Esophagus squamous epithelium (tissue), 5 donors: ENCODE measurements at places on chromosomes 2 and 18. TPM values are rescaled to one million over a fixed set of nuclear protein-coding genes. Genes with fewer than 3 reads are reported as not detected.

- H3K27me3 ChIP-seq, result peaks cover 3% of the 10 kb centered on the region
- no peak for DNase-seq
- no peaks in the 10 kb centered on the region for H3K4me1 ChIP-seq
- H3K4me3 ChIP-seq, result no peak overlapping the region
These were observed 841 bp upstream of the CFAP65 start for GRCh38 chr2:219042157-219042556.

The AQP12B gene
- total RNA-seq, result not detected

The LCT gene
- not detected for total RNA-seq

- H3K27me3 ChIP-seq, result no peaks in the 10 kb centered on the region
- no peak overlapping the region for H3K4me3 ChIP-seq
- no peak for DNase-seq
These were observed 2.3 kb upstream of the NBAS start for GRCh38 chr2:15563227-15564100.

GRCh38 chr2:53429901-53430300, 337.7 kb upstream of the CHAC2 start:
- no peak for DNase-seq
- no peak overlapping the region for H3K4me3 ChIP-seq
- no peaks in the 10 kb centered on the region for H3K36me3 ChIP-seq
- H3K27ac ChIP-seq, result no peak overlapping the region

DNA sequence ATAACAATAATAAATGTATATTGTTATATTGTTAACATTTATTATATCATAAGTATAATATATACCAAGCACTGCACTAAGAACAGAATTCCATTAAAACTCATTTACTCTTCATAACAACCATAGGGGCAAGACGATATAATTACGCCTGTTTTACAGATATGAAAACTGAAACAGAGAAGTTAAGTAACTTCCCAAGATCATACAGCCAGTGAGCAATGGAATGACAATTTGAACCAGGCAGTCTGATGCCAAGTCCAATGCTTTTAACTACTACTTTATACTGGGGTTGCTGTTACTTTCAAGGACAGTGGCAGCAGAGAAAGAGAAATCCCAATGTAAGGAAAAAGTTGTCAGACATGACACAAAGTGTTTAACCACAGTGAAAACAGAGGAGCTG, 338.8 kb upstream of the ID2 start:
- no peak overlapping the region for H3K4me3 ChIP-seq
- no peak for DNase-seq
- no peaks in the 10 kb centered on the region for H3K27me3 ChIP-seq
- H3K27ac ChIP-seq, result no peak overlapping the region

DNA sequence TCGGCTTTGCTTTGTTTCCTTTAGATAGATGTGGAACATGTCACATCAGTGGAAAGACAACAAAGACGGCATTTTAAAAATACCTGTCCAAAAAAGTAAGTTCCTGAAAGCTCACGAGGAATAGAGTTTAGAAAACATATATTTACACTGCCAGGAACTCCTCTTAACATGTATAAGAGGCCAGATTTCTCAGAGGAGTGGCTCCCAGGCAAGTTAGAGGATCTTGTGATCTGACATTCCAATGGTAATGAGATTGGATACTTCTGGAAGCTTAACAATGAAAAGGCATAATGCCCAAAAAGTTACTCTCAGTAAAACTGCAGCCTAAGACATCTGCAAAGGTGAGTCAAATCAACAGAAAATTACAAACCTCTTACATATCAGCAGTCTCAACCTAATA, 77.1 kb downstream of the CYRIA start:
- no peak overlapping the region for H3K27ac ChIP-seq
- H3K4me3 ChIP-seq, result no peak overlapping the region
- H3K27me3 ChIP-seq, result no peaks in the 10 kb centered on the region
- H3K36me3 ChIP-seq, result no peaks in the 10 kb centered on the region
- no peaks in the 10 kb centered on the region for H3K4me1 ChIP-seq

GRCh38 chr2:75055820-75056675, 97.6 kb downstream of the POLE4 start:
- no peak overlapping the region for H3K4me3 ChIP-seq
- no peaks in the 10 kb centered on the region for H3K36me3 ChIP-seq
- H3K4me1 ChIP-seq, result peaks cover 3% of the 10 kb centered on the region
- no peak overlapping the region for H3K27ac ChIP-seq
- DNase-seq, result no peak

DNA sequence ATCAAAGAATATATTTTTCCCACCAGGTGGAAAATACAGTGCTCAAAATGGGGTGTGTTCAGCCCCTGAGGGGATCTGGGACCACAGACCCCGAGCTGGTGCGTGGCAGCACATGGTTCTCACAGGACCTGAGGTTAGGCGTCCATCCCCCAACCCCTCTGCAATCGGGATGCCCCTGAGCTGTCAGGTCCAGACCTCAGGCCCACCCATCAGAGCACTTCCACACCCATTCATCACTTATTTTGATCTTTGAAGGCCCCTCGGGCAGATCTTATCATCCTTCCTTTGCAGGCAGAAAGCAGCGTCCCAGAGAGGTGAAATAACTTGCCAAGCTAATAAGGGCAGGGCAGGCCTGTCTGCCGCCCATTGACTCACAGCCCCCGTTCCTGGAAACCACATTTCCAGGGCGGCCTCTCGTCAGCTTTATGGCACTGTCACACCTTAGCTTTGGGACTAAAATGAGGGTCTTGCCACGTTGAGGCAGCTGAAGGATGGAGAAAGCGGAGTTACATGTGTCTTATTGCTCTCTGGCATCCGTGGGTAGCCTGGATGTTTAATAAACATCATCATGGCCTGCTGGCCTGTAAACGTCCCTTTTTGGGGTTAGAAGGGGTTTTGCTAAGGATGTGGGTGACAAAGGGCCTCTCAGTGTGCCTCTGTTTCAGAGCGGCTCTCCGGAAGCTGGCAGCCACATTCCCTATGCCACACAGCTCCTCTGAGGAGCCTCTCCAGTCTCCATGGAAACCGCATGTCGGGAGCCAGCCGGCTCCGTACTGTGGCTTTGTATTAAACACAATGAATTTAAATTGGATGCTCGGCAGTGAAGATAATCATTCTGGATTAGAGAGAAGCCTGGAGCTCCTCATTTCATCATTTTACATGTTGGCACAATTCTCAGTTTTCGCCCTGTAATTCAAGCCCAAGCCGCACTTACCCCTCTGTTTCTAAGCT, 58.3 kb upstream of the MAPRE3 start:
- no peaks in the 10 kb centered on the region for H3K4me1 ChIP-seq
- H3K36me3 ChIP-seq, result no peaks in the 10 kb centered on the region
- H3K4me3 ChIP-seq, result no peak overlapping the region
- H3K27me3 ChIP-seq, result peaks cover 82% of the 10 kb centered on the region

DNA sequence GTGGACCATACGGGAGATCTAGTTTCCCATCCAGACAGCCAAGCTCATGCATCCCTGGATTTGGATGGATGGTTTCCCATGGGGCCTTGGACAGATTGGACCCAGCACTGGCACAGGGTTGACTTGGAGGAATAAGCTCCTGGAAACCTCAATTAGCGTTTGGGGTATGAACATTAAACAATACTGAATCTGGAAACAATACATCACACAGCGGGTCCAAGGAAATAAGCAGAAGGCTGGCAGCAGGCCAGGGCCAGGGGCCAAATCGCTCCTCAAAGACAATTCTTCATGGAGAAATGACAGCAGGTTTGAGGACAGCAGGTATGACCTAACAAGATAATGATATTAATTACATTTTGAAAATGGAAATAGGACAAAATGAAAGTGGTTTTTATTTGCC, 540.6 kb downstream of the RIT2 start:
- no peak for DNase-seq
- H3K27ac ChIP-seq, result no peak overlapping the region
- H3K4me3 ChIP-seq, result no peak overlapping the region
- H3K4me1 ChIP-seq, result no peaks in the 10 kb centered on the region
- H3K27me3 ChIP-seq, result no peaks in the 10 kb centered on the region

GRCh38 chr2:134537702-134538101, 181.1 kb downstream of the TMEM163 start:
- H3K4me1 ChIP-seq, result no peaks in the 10 kb centered on the region
- H3K36me3 ChIP-seq, result no peaks in the 10 kb centered on the region
- no peak overlapping the region for H3K4me3 ChIP-seq
- H3K27ac ChIP-seq, result no peak overlapping the region
- DNase-seq, result no peak

DNA sequence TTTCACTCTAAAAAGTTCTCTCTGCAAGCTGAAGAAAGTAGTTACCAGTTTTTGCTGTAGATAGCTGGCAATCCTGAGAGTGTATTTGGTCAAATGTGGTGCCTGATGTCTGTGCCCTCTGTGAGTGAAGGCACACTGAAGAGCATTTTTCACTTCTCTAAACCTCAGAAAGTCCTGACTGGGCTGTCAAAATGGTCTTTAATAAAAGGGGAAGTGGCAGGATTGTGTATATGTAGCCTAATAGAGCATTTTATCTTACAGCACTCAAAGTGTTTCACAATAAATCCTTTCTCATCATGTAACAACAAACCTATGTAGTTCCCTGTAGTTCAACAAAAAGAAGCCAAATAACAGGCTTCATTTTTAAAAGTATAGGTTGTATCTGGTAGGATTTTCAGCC, 1552.3 kb upstream of the SLC39A10 start:
- no peaks in the 10 kb centered on the region for H3K4me1 ChIP-seq
- no peak overlapping the region for H3K4me3 ChIP-seq
- H3K36me3 ChIP-seq, result no peaks in the 10 kb centered on the region
- no peak for DNase-seq
- no peak overlapping the region for H3K27ac ChIP-seq
- H3K27me3 ChIP-seq, result no peaks in the 10 kb centered on the region
